ENCODE measurements at places on chromosomes 4 and X.

DNA sequence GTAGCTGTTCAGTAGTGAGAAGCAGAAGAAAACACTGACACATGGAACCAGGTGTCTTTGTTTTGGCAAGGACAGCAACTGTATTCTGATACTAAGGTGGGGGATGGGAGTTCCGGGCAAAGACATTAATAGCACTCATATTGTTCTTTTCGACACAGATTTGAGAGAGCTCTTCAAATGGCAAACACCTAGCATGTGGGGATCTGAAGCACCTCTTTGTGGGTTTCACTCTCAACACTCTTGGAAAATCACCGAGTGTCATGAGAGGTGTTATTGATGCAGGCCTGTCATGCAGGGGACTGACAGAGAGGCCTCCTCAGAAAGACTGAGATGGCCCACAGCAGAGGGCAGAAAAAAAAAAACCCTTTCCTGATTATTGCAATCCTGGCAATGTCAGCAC is 228.4 kb upstream of the VCX start:
- DNase-seq = no peak

GRCh38 chrX:2391869-2392606 is 108.7 kb downstream of the DHRSX start:
- DNase-seq = no peak

DNA sequence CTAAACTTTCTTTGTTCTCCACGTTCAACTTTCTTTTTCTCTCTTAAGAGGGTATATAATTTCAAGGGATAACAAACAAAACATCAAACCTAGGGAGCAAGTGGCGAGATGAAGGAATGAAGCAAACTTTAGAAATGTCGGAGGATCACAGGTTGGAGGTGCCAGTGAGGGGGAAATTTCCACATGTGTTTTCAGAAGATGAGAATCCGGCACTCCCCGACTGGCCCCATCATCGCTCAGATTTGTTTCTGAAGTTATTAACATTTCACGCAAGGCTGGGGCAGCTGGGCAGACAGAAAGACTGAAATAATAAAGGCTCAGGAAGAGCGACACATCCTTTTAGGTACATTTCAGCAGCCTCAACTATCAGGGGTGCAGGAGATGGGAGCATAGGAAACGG is 134.9 kb downstream of the SMIM20 start:
- DNase-seq = no peak

- no peak for DNase-seq
These were observed 18.9 kb downstream of the TMPRSS11E start for GRCh38 chr4:68466185-68466584.

GRCh38 chrX:11129534-11130105 is 18.5 kb downstream of the HCCS start:
- DNase-seq = no peak

DNA sequence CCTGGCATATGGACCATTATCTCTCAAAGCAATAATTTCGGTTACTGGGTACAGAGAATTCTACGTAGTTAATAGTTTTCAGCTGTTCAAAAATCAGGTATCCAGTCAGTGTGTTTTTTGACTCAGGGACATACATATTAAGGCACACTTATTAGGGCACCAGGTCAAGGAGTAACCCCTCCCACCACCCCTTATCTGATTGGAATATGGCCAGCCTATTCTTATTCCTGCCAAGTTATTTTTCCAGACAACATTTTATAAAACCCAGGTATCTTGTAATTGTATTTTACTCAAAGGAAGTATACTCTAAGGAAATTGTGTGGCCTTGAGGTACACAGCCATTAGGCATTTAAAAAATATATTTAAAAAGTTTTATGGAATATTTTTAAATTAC is 4.3 kb downstream of the ZFX start:
- DNase-seq = no peak

DNA sequence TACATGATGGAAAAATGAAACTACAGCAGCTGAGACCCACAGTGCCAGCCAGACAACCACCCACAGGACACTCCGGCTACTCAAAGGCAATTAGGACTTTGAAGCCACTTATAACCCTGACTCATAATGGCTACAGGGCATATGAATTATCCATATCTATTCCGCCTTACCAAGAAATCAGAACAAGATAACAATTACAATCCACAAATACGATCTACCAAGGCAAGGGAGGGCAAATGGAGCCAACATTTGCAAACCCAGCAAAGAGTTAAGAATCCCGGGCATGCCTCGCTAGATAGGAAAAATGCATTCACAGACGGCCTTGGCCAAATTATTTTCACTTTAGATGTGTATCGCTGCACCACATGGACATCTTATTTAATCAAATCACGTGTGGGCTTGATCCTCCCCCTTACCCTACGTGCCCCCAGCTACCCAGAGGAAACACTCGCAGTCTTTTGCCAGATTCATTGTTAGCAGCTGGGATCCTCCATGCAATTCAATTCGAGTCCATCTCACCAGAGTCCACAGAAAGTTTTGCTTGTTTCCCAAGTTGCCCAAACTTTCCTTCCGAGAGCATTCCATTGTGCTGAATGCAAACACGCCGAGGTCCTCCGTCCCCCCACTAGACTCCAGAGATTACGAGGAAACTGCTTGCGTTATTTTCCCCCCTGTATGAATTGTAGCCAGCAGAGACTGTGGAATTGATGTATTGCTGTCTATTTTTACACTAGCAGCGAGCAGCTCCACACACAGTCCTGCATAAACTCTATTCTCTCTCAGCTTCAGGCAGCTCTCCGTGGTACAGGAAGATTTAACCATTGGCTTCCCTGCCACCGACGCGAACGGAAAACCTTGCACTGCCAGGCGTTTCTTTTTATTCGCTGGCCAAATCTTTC is 1.2 kb downstream of the PPARGC1A start:
- no peak for DNase-seq

- DNase-seq = no peak
These were observed 542.8 kb downstream of the GALNTL6 start for GRCh38 chr4:172356016-172356415.

GRCh38 chr4:52036886-52037530 is 1.1 kb downstream of the SGCB start:
- no peak for DNase-seq

DNA sequence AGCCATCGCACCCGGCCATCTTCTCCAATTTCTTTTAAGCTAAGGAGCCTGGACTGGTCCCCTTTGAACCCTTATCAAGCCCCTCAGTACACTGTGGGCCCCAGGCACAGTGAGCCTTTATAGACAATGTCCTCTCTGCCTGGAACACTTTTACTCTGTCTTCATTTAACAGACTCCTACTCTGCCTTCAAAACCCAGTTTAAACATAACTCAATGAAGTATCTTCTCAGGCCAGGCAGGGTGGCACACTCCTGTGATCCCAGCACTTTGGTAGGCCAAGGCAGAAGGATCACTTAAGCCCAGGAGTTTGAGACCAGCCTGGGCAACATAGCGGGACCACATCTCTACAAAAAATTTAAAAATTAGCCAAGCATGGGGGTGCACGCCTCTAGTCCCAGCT is 27.5 kb upstream of the SMS start:
- DNase-seq = no peak

DNA sequence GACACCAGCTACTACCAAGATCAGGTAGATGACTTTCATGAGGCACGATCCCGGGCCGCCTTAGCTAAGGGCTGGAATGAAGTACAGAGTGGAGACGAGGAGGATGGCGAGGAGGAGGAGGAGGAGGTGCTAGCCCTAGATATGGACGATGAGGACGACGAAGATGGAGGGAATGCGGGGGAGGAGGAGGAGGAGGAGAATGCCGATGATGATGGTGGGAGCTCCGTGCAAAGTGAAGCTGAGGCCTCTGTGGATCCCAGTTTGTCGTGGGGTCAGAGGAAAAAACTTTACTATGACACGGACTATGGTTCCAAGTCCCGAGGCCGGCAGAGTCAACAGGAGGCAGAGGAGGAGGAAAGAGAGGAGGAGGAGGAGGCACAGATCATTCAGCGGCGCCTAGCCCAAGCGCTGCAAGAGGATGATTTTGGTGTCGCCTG is 481 bp downstream of the UTP3 start:
- DNase-seq = no peak

DNA sequence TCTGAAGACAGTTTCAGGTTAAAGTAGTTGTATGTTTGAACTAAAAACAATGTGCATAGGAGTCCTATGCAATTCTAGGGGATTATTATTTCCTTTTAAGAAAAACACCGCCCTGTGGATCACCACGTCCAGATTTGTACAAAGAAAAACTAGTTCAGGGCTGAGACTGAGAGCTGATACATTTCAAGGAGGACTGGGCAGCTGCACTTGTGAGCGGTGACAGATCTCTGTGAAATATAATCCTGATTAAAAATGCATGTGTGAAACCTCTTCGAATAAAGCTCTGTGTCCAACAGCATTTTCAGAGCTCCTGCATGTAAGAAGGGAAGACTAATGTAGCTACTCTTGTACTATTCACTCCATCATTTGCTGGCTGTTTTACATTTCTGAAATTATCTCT is 365.8 kb upstream of the PITX2 start:
- no peak for DNase-seq

Measured in left renal pelvis (tissue), 4 donors.